ENCODE measurements at places on chromosomes 1 and 21.

DNA sequence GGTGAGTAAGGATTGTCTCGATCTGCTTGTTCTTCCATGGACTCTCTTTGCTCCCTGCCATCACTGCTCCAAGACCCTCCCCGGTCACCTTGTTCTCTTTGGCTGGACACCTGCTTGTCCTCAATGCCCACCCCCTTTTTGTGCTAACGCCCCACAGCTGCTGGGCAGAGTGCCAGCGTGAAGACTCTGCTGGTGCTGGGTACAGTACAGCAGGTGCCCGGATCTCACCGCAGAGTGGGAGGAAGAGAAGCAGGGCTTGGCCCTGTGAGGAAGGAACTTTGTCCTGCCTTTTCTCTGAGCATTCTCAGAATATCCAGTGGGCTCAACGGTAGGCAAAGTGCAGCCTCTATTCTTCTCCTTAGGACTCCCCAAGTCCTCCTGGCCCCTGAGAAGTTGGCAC is 90.1 kb downstream of the PLXNA2 start:
- DNase-seq, result no peak

DNA sequence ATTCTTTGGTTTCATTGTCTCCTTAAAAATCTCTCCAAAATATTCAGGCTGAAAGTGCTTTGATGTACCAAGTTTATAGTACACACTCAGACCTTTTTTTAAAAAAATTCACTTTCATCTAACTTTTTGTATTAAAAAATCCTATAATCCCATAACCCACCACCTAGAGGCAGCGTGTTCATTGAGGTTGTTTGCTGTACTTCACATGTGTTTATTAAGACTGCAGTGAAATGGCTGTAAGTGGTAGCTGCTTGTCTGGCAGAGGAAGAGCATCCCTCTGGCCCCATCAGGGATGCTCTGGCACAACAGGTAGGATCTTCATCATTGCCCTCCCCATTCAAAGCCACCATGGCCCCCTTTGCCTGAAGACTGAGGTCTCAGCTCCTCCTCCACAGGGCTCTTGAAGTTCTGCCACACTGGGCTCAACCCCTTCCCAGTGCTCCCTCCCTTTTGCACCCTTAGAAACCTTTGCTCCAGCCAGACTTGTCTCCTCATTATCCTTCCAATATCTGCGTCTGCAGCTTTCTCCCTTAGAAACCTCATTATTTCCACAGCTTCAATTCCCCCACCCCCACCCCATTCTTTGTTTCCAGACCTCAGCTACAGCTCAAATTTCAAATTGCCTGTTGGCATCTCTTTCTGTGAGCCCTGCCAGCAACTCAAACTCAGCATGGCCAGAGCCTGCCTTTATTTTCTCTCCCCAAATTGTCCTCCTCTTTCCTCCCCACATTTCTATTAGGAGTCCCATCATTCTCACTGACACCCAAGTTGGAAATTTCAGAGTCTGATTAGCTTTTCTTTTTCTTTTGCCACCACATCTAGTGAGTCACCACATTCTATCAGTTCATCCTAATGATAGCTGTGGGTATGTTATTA is 369.6 kb upstream of the USP24 start:
- DNase-seq, result peak; percentile 71

GRCh38 chr1:231216498-231216897 is 24.5 kb upstream of the GNPAT start:
- no peak for DNase-seq

- DNase-seq, result no peak
These were observed 122.8 kb downstream of the NOS1AP start for GRCh38 chr1:162192306-162192678.

DNA sequence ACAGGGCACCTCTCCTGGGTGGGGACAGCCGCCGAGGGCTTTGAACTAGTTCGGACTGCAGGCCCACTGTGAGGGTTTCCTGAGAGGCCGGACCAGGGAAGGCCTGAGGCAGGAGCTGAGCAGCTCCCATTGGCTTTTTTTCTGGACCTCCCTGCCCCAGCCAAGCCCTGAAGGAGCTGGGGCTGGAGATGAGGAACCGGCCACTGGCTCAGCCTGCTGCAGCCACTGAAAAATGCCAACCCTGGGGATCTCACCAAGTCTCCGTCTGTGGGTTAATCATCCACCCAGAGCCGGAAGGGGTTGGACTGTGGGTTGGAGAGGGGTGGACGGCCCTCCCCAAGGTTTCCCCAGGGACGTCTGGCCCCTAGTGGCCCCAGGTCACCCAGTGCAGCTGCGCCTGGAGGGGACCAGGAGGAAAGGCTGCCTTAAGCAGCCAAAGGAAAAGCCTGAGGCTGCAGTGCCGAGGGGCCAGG is 2.5 kb downstream of the VWA1 start:
- no peak for DNase-seq

GRCh38 chr1:212040629-212041412 is 5.3 kb downstream of the DTL start:
- no peak for DNase-seq

GRCh38 chr1:6239213-6239752 is 3.5 kb upstream of the ICMT start:
- DNase-seq, result no peak

DNA sequence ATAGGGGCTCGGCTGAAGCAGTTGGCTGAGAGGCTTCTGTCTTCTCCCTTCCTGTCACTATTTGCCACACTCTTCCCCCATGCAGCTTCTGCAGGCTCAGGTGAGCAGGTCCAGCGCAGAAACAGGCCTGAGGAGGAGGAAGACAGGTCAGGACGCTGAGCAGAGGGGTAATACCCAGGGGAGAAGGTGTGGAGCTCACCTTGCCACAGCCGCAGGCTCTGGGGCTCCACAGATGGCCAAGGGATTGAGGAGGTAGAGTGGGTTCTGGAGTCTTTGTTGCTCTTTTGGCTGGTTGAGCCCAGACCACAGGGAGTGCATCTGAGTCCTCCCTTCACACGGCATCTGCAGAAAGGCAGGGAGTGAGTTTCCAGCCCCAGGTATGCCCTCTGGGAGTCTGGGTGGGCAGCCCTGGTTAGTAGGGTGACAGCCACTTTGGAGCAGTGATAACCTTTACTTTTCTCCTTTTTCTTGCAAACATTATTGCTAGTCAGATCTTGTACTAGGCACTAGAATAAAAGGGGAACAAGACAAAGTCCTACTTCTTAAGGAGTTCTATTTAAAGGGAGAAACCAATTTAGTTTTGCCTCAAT is 9.7 kb downstream of the EIF3I start:
- no peak for DNase-seq

GRCh38 chr1:226327761-226328162 is 18.8 kb upstream of the LIN9 start:
- DNase-seq, result peak; percentile 26

DNA sequence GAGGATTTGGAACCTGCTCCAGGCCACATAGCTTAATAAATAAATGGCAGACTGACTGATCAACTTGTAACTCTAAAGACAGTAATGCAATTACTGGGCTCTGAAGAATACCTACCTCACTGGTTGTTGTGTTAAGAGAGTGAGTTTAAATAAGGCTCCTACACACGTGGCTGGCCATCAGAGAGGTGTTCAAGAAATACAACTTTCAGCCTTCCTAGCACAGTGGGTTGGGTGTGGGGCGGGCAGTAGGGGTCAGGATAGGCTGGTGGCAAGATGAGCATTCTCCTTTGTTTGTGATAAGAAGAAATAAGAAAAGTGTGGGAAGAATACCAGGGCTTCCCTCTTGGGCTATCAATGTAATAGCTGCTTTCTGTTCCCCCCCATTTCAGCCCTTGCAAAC is 151.3 kb downstream of the DAB1 start:
- DNase-seq, result no peak

- no peak for DNase-seq
These were observed 46.5 kb upstream of the GCLM start for GRCh38 chr1:93955765-93956164.

All from NCI-H2171 (cell line).